Activated CD4-positive, alpha-beta T cell treated with anti-CD3 and anti-CD28 coated beads for 36 hours (primary cell): ENCODE measurements at places on chromosomes 5 and 9. TPM values are rescaled to one million over a fixed set of nuclear protein-coding genes. Genes with fewer than 3 reads are reported as not detected.

DNA sequence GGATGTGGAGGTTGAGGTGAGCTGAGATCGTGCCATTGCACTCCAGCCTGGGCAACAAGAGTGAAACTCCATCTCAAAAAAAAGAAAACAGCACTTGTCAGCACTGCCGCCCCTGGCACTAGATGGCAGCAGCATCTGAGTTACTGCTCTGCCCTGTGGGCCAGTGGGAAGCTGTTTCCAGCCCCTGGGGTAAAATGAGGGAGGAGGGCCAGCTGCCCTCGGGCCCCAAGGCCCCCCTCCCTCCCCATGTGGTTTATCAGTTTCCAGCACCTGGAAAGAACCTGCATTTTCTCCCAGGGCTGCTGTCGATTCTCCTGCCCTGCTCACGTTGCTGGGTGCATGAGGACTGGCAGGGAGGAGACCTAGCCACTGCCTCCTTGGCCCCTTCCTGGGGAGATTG is 13.2 kb upstream of the CEL start:
- DNase-seq: peak; percentile 61

DNA sequence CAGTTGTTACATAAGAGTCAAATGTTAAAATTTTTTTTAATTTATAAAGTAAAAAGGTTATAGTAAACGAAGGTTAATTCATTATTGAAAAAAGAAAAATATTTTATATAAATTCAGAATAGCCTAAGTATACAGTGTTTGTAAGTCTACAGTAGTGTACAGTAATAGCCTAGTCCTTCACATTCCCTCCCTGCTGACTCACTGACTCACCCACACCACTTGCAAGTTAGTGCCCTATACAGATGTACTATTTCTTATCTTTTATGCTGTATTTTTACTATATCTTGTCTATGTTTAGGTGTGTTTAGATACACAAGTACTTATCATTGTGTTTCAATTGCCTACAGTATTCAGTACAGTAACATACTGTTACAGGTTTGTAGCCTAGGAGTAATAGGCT is 57.6 kb downstream of the MAMDC2 start:
- no peak for DNase-seq

DNA sequence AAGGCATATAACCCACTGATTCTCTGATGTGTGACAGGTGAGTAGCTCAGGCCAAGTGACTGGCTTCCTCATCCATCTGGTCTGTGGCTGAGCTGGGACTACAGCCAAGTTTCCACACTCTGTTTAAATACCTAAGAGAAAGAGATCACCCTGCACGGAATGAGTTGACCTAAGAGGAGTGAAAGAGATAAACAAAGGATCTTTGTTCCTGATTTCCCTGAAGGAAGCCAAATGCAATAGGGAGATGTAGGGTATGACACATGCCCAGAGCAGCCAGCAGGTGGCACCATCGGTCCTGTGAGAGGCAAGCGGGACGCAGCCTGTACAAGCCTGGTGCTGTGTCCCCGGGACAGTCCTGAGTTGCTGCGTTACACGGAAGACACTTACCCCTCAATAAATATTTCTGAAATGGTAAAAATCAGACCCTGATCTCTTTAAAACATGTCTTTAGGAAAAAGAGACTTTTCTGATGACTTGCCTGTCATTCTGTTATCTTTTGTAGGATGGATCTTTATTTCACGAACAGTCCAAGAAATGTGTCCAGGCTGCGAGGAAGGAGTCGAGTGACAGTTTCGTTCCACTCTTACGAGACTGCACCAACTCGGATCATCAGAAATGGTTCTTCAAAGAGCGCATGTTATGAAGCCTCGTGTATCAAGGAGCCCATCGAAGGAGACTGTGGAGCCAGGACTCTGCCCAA is 41.1 kb downstream of the GALNT12 start:
- DNase-seq: peak; percentile 91

DNA sequence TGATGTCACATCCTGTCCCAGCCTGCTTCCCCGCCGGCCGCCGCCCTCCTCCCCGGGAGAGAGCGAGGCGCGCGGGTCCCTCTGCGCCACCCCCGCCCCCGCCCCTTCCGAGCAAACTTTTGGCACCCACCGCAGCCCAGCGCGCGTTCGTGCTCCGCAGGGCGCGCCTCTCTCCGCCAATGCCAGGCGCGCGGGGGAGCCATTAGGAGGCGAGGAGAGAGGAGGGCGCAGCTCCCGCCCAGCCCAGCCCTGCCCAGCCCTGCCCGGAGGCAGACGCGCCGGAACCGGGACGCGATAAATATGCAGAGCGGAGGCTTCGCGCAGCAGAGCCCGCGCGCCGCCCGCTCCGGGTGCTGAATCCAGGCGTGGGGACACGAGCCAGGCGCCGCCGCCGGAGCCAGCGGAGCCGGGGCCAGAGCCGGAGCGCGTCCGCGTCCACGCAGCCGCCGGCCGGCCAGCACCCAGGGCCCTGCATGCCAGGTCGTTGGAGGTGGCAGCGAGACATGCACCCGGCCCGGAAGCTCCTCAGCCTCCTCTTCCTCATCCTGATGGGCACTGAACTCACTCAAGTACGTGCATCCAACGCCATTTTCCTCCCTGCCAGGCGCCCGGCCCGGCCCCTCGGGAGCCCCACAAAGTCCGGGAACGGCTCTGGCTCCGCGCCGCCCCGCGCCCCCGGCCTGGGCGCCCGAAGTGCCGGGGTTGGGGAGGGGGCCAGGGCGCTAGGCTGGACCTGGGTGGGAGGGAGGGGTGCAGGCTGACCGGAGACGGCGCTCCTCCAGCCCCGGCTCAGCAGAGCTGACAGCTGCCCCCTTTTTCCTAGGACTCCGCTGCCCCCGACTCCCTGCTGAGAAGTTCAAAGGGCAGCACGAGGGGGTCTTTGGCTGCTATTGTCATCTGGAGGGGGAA is 12.0 kb upstream of the OLFM1 start:
- DNase-seq: no peak

DNA sequence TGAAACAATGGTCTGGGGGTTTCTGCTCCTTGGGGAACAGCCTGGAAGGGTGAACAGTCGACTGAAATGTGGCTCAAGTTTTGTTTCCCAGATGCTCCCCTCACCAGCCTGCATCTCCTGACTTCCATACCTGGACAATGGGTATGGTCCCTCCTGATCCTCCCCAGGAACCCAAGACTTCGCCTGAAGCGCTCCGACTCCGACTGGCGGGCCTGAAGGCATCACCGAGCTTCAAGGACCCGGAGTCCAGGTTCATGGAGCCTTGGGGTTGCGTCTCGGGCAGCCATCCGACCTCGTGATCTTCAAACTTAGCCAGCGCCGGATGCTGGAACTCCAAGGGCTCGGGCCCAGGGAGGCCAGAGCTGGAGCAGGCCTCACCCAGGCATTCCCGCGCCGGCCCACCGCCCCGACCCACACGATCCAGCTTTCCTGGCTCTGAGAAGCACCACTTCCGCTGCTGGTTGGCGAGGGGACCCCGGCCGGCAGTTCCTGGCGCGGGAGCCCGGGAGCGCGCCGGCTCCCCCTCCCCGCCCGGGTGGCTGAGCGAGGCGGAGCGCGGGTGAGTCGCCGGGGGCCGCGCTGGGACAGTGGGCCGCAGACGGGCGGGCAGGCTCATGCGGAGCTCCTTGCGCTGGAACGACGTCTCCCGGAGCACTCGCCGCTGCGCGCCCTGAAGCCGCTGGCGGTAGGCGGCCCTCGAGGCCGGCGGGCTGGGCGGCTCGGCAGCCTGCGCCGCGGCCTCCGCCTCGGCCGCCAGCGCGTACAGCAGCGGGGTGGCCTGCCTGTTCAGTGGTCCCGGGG is 5.2 kb downstream of the SHROOM1 start:
- DNase-seq: no peak

GRCh38 chr5:147384346-147385193 is 125.3 kb downstream of the DPYSL3 start:
- no peak for DNase-seq

DNA sequence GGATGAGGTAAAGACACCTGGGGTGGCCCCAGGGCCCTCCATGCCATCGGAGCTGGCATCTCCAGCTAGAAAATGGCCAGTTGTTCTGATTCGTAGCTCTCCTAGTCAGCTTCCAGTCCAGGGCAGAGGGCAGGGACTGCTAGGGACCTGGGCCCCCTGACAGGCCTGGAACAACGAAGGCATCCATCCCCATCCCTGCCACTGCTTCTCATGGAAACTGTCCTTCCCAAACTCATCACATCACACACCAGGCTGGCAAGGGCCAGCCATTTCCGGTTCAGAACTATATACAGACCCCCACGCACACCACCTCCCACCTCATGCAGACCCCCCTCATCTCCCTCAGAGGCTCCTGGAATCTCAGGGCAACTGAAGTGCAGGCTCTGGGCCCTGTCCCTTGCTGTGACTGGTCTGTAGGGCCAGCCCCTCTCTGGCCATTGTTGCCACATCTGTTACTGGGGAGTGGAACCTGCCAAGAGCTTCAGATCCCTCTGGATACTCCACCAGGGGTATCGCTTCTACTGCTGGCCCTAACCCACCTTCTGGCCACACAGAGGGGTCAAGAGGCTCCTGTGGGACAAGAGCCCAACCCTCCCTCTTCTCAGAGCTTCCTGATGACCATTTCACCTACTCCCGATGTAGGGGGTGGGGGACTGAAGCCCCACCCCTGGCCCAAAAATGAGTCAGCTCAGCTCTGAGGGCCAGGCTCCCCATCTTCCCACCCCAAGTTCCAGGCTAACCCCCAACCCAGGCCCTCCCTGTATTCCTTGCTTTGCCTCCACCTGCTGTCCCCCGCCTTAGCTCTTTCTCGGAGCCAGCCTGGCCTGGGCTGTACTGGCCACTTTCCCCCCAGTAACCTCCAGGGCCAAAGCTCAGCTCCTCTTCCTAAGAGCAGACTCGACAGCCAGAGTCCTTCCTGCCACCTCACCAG is 1.2 kb upstream of the MZB1 start:
- DNase-seq: no peak

- no peak for DNase-seq
These were observed 140.7 kb downstream of the SREK1 start for GRCh38 chr5:66284588-66285342.

- no peak for DNase-seq
These were observed 339.0 kb upstream of the KIF2A start for GRCh38 chr5:61966997-61967396.

- no peak for DNase-seq
These were observed 13.1 kb downstream of the ROPN1L start for GRCh38 chr5:10454591-10455276.

DNA sequence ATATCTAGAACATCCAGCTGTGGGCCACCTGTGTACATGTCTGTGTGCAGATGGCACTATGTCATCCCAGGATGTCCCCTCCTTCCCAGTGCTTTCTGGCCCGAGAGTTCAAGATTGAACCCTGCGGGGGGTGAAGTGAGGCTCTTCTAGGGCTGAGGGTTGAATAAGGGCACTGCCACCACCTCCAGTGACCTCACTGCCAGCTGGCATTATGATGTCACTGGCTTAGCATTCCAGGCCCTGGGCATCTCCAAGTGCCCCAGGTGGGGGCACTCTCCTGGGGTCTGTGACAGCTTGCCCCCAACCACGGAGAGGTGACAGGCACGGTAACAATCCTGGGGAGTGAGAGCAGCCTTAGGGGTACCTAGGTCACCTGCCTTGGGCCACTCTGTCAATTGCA is 27.1 kb downstream of the CXXC5 start:
- DNase-seq: no peak

GRCh38 chr5:58459146-58460001 is 512 bp downstream of the PLK2 start:
- DNase-seq: no peak

GRCh38 chr5:38916802-38917201 is 71.0 kb downstream of the OSMR start:
- DNase-seq: no peak

- no peak for DNase-seq
These were observed 161.7 kb upstream of the LHFPL2 start for GRCh38 chr5:78810098-78810920.

- no peak for DNase-seq
These were observed 30.4 kb downstream of the TNFSF8 start for GRCh38 chr9:114899995-114900394.

GRCh38 chr9:35078066-35078465 is 1.7 kb downstream of the FANCG start:
- no peak for DNase-seq

- DNase-seq: no peak
These were observed 50.6 kb downstream of the ALDH1A1 start for GRCh38 chr9:72902268-72902667.

GRCh38 chr5:154478752-154479159 is 729 bp upstream of the HAND1 start:
- DNase-seq: no peak

GRCh38 chr5:16844952-16845351 is 91.1 kb downstream of the MYO10 start:
- no peak for DNase-seq

DNA sequence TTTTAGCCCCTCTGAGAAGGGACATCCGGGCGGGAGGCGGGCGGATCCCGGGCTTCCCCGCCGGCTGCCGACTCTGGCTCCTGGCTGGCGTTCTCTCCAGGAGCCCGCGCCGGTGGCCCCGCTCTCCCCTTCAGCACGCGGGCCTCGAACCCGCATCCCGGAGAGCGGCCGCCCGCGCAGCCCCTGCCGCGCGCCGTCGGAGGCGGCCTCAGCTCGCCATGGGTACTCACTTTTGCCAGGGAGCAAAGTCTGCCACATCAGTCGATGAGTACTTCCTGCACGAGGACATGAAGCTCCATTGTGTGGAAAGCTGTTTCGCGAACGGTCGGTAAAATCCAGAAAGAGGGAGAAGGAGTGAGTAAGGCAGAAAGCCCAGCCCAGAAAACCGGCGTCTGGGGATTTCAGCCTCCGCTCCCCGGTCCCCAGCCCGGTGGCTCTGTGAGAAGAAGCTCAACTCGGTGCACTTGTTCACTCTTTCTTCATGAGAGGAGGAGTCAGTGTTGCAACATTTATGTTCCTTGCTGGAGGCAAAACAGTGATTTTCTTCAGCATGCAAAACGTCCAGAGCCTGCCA is at the start of gene PRLR:
PRLR (minus strand) TSS at position 450 of the 574 bp plus-strand sequence. CDS start 140,867 bp downstream, outside the sequence.
- DNase-seq: peak; percentile 19

DNA sequence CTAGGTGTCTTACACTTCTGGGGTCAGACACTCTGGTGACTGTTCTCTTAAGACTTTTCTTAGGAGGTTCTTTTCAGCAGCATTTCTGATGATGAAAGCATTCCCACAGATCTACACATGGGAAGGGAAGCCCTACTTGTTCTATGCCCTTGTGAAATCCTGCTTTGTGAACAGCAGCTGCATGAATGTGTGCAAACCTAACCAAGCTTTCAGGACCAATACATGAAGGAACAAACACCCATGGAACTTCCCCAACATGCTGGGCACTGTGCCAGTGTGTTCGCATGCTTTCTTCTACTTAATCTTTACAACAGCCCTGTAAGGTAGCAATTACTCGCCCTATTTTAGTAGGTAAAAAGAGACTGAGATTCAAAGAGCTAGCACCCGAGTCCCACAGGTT is 439.9 kb upstream of the KLF4 start:
- DNase-seq: no peak

GRCh38 chr9:17744786-17745185 is 165.9 kb downstream of the SH3GL2 start:
- no peak for DNase-seq

GRCh38 chr9:34898846-34899245 is 59.2 kb upstream of the PHF24 start:
- no peak for DNase-seq

- no peak for DNase-seq
These were observed 272.7 kb downstream of the ADAMTSL1 start for GRCh38 chr9:18746631-18747030.

Gene SMIM33
- 0.46 TPM for total RNA-seq

Gene NME5
- not detected for total RNA-seq

Gene PTGR1
- total RNA-seq: 4.7 TPM

Gene HRCT1
- not detected for total RNA-seq

Gene MEIKIN
- not detected for total RNA-seq

Gene SV2C
- 0.02 TPM for total RNA-seq

Gene EQTN
- not detected for total RNA-seq

Gene NSG2
- total RNA-seq: not detected

Gene NSMF
- 63.6 TPM for total RNA-seq

Gene NR6A1
- 1.1 TPM for total RNA-seq

Gene GLIPR2
- 18.4 TPM for total RNA-seq

Gene TRIP13
- total RNA-seq: 34.7 TPM
